ENCODE measurements at places on chromosomes 11 and 22.

- no peak for DNase-seq
These were observed 11.1 kb downstream of the GTPBP1 start for GRCh38 chr22:38716826-38717225.

- no peak for DNase-seq
These were observed 29.9 kb upstream of the SMIM38 start for GRCh38 chr11:69125861-69126260.

GRCh38 chr11:105208019-105208418 lies 68.5 kb upstream of the CARD18 start:
- DNase-seq = no peak

- DNase-seq = no peak
These were observed 2.9 kb upstream of the CTSC start for GRCh38 chr11:88340366-88340935.

DNA sequence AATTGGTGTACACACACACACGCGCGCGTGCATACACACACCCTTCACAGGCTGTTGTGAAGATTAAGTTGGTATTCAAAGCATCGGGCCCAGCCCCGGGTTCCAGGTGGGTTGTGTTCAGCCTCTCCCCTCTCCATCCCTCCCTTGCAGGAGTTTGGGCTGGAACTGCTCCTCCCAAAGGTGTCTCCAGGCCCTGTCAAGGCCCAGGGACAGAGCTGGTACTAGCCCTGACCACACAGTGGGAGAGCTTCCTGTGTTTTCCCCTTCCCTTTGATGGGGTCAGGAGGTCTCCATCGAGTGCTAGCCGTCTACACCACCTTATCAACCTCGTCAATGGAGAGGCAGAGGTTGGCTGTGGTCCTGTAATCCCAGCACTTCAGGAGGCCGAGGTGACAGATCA lies 36.5 kb upstream of the CSNK1E start:
- DNase-seq = no peak

GRCh38 chr11:96206955-96207354 lies 136.0 kb downstream of the MAML2 start:
- no peak for DNase-seq

DNA sequence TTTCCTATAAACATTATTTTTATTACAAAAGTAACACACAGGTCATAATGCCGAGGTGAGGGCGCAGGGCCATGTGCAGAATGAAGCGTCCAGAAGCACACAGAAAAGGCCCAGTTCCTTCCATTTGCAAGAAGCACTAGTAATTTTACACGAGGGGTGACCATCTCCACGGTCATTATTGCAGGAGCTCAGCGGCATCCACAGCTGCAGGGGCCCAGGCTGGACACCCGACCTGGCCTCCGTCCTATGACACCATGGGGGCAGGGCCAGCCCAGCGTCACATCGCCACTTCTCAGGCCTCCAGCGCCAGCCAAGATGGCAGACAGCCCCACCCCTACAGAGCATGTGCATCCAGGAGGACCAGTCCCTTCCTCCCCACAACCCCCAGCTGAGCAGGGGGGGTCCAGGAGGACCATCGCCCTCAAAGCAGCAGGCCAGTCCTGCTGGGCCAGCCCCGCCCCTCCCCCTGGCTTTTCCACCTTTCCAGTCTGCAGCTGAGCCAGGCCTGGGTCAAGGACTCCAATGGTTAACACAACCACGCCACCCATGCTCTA lies 3.5 kb downstream of the IGF2 start:
- DNase-seq = no peak

GRCh38 chr11:8757047-8757446 lies 74.5 kb downstream of the RPL27A start:
- DNase-seq = no peak

GRCh38 chr22:31866918-31867317 lies 77.4 kb upstream of the YWHAH start:
- DNase-seq = no peak

DNA sequence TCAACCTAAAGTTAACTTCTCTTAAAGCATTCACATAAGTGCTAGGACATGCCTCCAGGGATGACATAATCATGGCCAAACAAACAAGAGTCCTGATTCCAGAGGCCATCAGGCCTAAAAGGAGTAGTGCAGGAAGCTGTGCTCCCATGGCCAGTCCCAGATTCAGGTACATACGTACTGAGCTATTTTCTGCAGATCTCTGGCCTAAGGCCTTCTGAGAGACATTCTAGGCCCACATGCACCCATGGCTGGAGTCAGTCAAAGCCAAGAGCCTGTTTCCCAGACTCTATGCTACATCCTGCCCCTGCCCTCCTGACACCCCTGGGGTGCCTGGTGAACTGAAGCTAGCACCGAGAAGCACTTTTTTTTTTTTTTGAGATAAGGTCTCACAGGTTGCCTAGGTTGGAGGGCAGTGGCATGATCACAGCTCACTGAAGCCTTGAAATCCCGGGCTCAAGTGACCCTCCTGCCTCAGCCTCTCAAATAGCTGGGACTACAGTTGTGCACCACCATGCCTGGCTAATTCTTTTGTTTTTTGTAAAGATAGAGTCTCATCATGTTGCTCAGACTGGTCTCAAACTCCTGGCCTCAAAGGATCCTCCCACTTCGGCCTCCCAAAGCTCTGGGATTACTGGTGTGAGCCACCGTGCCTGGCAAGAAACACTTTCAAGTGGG lies 553 bp downstream of the CD3D start:
- no peak for DNase-seq

DNA sequence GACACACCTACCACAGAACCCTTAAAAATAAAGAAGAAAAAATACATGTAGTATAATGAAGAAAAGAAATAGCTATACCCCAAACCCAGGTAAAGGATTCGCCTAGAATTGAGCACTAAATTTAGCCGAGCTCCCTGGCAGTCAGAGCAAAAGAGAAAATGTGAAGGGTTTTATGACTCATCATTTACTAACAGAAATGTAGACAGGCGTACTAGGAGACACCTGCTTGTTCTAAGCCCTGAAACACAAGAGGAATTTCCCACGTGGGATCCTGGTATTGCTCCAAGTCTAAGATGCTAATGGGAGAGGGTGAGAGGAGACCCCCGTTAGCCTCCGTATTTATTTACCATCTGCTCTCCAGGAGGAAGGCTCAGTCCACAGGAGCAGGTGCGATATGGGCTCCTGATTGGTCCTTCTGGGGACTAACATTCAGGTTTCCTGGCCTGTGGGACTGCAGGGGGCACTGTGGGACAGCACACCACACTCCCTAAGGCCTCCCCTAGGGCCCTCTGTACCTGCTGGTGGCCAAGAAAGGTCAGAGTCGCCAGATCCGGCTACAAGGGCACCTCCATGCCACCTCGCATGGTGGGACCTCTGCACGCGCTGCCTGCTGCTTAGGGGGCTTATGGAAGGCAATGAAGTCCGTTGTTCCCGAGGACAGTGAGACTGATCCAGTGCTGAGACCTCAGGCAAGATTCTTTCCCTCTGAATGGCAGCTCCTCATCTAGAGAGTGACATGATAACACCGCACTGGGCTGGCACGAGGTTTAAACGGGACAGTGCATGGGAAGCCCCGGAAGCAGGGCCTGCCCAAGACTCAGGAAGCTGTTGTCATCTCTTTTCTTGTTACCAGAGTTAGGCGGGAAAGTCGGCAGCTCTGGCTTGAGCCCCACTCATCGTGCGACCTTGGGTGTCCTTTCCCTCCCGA lies 25.8 kb downstream of the KCNC1 start:
- peak; percentile 30 for DNase-seq

DNA sequence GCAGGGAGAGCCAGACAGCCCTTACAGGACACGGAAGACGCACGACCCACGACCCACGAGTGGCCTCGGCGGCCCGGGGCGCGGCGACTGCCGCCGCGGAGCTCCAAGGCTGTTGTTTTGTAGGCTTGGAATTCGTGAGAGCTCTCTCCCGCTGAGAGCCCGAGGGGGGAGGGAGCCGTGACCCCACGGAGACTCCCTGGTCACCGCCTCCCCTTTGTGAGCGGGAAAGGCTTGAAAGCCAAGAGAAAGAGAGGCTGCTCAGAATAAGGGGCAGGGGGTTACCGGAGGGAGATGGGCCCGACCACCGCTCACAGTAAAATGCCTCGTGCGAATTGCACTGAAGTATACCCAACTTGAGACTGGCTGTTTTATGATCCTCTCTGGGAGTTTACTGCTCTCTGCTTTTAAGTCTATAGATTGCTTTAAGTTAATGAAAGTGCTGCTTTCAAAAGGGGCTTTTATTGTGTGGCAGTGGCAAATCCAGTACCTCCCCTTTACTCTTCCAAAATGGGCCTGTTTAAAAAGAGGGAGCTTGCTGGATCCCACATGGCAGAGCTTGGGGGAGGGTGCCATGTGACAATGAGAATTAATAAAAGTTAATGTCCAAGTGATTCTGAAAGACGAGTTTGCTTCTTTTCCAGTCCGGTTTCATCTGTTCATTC lies 2.9 kb downstream of the PKNOX2 start:
- no peak for DNase-seq

GRCh38 chr11:48107188-48107704 lies 109.4 kb upstream of the OR4B1 start:
- no peak for DNase-seq

DNA sequence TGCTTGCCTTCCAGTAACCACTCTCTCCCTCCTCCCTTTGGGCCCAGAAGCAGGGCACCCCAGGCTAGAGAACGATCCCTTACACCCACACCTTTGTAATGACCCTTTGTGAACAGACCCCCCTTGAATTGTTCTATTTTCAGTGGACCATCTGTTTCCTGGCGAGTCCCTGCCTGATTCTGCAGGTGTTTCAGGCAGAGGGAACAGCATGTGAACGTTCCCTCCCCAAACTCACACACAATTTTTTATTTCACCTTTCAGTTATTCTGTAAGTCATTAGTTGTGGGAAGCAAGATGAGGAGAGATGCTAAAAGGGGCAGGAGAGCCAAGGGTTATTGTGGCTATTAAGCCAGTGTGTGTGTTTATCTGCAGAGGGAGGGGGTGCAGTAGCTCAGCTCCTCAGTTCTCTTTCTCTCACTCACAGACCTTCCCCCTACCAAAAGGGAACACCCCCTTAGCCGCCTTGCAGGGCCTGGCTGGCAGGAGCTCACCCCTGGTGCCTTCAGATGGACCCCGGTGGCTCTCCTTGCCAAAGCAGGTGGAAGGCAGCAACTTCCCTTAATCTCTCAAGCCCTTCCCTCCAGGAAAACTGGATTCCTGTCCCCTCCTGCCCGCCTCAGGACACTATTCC lies 64.8 kb upstream of the SPON1 start:
- DNase-seq = peak; percentile 83

GRCh38 chr11:30310623-30311022 lies 12.3 kb upstream of the ARL14EP start:
- DNase-seq = no peak

GRCh38 chr11:127962416-127962815 lies 624.9 kb downstream of the ETS1 start:
- DNase-seq = no peak

GRCh38 chr11:8327761-8328192 lies 64.1 kb upstream of the LMO1 start:
- DNase-seq = no peak

- no peak for DNase-seq
These were observed 15.0 kb downstream of the PTPRJ start for GRCh38 chr11:47995360-47995769.

DNA sequence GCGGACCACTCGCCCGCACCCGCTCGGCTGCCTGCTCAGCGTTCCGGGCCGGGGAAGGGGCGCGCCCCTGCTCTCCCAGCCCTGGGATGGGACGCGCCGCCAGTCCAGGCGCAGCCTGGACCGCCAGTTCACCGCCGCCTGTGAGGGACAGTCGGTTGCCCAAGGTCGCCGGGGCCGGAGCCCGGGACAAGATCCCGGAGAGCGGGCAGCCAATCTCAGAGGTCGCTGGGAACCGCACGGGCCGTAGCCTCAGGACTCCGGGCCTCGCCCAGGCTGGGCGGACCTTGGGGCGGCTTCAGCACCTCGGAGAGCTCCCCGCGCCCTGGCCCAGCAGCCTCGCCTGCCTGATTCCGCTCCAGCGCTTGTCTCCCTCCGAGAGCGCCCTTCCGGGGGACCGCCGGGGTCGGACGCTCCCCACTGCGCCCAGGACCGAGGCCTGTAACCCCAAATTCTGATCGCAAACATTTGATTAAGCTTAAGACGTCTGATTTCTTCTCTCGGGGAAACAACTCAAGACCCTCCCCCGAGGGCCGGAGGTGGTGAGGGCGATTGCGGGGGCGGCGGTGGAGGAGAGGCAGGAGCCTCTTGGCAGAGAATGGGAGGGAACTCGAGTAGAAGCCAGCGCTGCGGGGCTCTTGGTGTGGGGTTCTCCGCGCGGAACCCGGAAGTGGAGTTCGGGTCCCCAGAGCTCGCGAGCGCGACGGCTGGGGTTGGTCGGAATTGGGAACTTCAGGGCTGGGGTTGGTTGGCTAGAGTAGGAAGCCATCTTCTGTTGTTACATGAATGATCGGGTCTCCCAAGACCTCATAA lies 1.1 kb upstream of the CHRM4 start:
- no peak for DNase-seq

DNA sequence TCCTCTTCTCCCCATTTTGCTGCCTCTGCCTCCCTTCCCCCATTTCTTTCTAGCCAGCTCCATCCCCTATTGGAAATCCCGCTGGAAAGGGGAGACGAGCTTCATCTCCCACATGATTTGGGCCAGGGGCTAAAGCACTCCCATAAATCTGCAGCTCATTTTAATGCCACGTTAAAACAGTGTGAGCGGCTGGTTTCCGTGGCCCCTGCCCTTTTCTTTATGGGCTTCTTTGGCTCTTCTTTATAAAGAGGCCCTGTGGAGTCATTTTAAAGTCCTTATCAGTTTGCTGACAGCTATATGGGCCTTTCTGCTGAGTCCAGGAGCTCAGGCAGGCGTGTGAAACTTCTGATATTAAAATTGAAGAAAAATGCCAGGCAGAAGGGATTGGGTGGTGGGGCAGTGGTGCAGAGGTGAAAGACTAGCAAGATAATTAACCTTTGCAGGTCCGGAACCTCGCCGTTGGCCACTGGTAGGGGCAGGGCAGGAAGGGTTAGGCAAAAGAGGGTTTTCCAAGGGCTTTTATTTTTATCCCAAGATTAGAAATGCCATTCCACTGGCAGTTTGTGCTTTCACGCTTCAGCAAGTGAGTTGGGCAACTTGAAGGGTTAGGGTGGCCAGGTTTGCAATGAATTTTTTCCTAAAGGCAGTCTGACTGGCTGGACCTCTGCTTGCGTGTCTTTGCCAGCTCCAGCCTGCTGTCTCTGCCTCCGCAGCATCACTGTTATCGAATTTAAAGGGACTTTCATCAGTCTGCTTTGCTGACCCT lies 44.3 kb downstream of the EXT2 start:
- DNase-seq = no peak

GRCh38 chr11:72067676-72068075 lies 12.7 kb downstream of the NUMA1 start:
- no peak for DNase-seq

DNA sequence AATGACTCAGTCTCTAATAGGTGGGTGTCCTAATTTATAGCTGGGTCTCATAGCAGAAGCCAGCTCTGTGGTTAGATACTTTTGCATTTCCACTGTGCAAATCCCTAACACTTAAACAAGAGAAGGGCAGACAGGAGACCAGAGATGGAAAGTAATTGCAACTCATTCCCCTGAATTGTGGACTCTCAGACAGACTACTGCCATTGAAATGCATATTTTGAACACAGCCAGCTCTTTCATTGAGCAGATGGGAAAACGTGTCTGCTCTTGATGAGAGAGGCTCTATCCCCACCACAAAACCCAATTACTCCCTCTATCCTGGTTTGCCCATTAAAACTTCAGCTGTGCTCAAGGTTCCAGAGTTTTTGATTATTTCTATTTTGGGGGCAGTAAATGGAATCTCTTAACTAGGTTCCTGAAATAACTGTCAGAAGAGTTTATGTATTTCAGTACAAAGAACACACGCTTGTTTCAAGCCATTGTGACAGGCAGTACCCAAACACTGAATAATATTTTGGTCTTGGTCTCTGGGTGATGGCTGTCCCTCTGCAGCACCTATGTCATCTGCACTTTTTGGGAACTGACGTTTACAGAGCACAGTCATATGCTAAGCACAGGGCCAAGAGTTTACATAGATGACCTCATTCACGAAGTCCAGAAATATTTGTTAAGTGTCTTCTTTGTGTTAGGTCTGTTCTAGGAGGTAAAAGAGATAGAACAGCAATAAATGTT lies 41.7 kb downstream of the FAM227A start:
- DNase-seq = no peak

Measured in NCI-H2081 (cell line).